ENCODE measurements at places on chromosomes 4 and X.
A peak's percentile ranks its signal among the peaks of the same experiment; 100 is the strongest.

GRCh38 chr4:139866276-139866962, 200.8 kb downstream of the MGST2 start:
- H3K4me3 ChIP-seq, result no peak overlapping the region
- H3K27ac ChIP-seq, result no peak overlapping the region

- no peaks in the 10 kb centered on the region for H3K27me3 ChIP-seq
- H3K36me3 ChIP-seq, result no peaks in the 10 kb centered on the region
- H3K4me1 ChIP-seq, result peaks cover 3% of the 10 kb centered on the region
Observed at GRCh38 chrX:38805432-38806389, 4.5 kb downstream of the MID1IP1 start.

DNA sequence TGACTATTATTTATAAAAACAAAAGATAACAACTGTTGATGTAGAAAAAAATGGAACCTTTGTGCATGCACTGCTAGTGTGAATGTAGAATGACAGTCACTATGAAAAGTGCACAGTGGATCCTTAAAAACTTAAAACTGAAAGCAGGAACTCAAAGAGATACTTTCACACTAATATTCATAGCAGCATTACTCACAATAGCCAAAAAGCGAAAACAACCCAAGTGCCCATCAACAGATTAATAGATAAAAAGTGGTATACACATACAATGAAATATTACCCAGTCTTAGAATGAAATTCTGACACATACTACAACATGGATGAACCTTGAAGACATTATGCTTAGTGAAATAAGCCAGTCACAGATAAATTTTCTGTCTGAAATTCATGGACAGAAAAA, 23.8 kb downstream of the CENPC start:
- no peak for DNase-seq
- H3K4me3 ChIP-seq, result no peak overlapping the region
- H3K36me3 ChIP-seq, result peaks cover 34% of the 10 kb centered on the region
- H3K27me3 ChIP-seq, result no peaks in the 10 kb centered on the region

GRCh38 chr4:89836897-89837384, at the start of gene SNCA:
SNCA (minus strand) TSS chr4:89837161; CDS start chr4:89835667, 1,494 bp downstream.
- H3K27ac ChIP-seq, result no peak within 1 kb of the TSS
- peaks cover 8% of the 10 kb centered on the region for H3K4me1 ChIP-seq
- no peaks in the 10 kb centered on the region for H3K36me3 ChIP-seq
- H3K27me3 ChIP-seq, result peaks cover 49% of the 10 kb centered on the region

GRCh38 chr4:2419814-2420213, 1.1 kb downstream of the CFAP99 start:
- no peak overlapping the region for H3K27ac ChIP-seq
- no peaks in the 10 kb centered on the region for H3K36me3 ChIP-seq
- DNase-seq, result peak; percentile 65
- H3K4me1 ChIP-seq, result peaks cover 3% of the 10 kb centered on the region
- H3K4me3 ChIP-seq, result no peak overlapping the region

All from upper lobe of right lung (tissue), 1 donor.